ENCODE measurements at places on chromosomes 6 and 20.

- no peak for DNase-seq
Measured at GRCh38 chr6:100614386-100614785, 149.7 kb upstream of the SIM1 start.

- no peak for DNase-seq
Measured at GRCh38 chr6:124829822-124830221, 132.4 kb upstream of the RNF217 start.

DNA sequence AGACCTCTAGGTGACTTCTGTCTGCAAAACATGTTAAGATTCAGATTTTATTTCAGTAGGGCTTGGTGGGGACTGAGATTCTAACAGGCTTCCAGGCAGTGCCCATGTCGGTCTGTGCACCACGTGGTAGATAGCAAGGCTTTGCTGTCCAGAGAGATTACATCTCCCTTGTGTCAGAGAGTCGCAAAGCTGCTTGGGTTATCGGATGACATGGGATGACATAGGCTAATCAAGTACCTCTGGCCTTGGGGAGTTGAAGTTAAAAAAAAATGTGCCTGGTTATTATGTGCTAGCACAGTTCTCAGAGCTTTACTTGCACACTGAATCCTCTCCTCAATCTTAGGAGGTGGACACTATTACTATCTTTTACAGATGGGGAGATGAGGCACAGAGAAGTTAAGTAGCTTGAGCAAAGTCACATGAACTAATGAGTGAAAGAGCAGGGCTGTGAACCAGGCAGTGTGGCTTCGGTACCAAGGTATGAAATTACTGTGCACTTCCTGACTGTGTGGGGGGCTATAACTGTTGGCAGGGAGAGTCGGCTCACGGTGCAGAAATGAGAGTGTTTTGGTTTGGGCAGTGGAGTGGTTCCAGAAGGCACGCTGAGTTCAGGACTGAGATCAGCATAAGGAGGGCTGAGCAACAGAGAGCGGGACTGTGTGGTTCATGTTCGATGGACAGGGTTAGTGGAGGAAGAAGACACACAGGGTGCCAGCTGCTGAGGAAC is 41.1 kb downstream of the FARS2 start:
- peak; percentile 45 for DNase-seq

- DNase-seq, result no peak
Measured at GRCh38 chr6:126963077-126963809, 155.2 kb upstream of the RSPO3 start.

DNA sequence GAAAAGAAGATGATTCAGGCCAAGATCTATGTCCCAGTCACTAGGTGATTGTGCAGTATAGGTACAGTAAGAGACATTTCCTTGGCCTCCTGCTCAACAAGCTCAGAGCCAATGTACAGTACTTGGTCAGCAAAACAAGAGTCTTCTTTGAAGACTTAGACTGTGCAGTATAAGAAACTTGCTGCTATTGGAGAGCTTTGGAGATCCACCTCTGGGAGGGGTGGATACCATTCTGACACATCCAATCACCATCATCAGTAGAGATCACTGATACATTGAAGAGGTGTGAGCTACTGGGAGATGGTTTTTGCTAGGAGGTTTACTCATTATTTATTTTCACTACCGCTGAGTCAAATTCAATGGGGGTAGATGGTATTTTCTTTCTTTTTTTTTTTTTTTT is 77.5 kb downstream of the UST start:
- DNase-seq, result no peak

DNA sequence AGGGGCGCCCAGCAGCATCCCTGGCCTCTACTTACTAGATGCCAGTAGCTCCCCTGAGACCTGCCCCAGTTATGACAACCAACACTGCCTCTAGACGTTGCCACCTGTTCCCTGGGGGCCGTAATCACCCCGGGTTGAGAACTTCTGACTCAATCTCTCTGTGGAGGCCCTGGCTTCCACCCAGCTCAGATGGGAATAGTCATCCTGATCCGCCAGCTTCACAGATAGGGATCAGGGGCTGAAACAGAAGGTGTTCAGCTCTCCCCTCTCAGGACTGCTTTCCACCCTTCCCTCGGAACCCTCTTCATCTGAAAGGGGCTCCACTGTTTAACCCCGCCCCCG is 3.3 kb downstream of the CAPN11 start:
- no peak for DNase-seq

GRCh38 chr6:137967689-137968454 is 100.8 kb downstream of the TNFAIP3 start:
- DNase-seq, result no peak

GRCh38 chr6:70380252-70380651 is 33.1 kb upstream of the FAM135A start:
- no peak for DNase-seq

DNA sequence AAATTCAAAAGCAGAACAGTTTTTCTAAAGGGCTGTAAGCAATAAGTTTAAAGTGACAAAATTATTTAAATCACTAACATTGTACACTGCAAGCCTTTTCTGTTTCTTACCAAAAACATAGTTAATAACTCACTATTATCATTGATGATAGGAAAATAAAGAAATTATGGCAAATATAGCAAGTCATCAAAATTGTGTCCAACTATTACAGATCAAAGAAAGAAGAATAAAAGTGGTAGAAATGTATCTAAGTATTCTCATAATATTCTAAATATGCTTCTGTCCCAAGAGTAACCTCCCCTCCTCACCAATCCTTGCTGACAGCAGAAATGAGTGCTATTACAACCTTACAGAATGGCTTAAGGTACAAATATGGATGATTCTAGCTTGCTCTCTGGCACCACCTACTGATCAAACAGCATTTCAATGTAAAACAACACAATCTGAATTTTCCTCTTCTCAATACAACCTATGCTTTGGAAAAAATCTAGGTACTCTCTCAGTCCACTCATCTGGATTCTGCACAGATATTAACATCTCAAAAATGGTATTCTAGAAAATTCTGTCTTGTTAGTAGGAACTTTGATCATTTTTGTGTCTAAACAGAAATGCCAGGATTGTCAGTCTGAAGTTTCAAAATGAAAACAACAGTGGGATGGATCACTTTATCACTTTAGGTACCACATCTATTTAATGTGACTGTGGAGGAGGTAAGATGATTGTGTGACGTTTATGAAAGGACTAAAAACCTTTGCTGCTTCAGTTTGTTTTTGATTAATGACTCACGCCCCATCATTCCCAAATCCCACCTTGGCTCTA is 40.9 kb downstream of the ZFP64 start:
- DNase-seq, result peak; percentile 21

DNA sequence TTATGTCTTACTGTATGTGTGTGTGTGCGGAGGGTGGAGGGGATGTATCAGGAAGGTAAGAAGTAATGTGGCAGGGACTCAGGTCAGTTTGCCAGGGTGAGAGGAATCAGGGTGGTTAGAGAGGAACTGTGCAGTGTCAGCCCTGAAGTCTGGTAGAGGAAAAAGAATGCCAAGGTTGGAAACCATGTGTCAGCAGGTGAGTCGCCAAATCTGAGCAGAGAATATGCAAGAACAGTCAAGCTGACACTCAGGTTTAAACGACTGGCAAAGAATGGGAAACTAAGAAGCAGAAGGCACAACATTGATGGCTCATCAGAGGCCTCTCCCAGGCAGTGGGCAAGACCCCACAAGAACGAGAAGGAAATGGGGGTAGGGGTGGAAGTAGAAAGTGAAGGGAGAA is 107.5 kb upstream of the TBX18 start:
- no peak for DNase-seq

- DNase-seq, result no peak
Measured at GRCh38 chr6:150548330-150548729, 51.4 kb upstream of the PLEKHG1 start.

- DNase-seq, result no peak
Measured at GRCh38 chr6:159966981-159967380, 1.9 kb upstream of the IGF2R start.

GRCh38 chr20:10268636-10269035 is 50.0 kb downstream of the SNAP25 start:
- no peak for DNase-seq

- DNase-seq, result no peak
Measured at GRCh38 chr6:149342525-149342924, 25.0 kb downstream of the TAB2 start.

GRCh38 chr6:132405143-132405915 is 4.1 kb upstream of the MOXD1 start:
- DNase-seq, result no peak

GRCh38 chr6:1574890-1575209 is 34.9 kb upstream of the FOXC1 start:
- no peak for DNase-seq

GRCh38 chr6:128350416-128351254 is 169.8 kb downstream of the PTPRK start:
- DNase-seq, result no peak

DNA sequence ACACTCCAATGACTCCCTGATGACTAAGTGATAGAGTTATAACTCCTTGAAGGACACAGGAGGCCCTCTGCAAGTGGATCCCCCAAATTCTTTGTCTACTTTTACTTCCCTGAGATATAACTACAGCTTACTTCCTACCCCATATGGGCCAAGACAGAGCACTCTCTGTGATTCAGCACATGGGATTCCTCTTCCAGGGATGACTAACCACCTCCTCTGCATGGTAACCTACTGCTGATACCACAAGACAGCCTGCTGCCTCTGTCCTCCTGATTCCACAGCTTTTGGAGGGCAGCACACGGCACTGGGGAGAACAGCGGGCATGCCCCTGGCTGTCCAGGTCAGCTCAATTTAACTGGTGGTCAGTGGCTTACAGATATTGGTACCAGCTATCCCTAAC is 675.7 kb upstream of the AGPAT4 start:
- no peak for DNase-seq

DNA sequence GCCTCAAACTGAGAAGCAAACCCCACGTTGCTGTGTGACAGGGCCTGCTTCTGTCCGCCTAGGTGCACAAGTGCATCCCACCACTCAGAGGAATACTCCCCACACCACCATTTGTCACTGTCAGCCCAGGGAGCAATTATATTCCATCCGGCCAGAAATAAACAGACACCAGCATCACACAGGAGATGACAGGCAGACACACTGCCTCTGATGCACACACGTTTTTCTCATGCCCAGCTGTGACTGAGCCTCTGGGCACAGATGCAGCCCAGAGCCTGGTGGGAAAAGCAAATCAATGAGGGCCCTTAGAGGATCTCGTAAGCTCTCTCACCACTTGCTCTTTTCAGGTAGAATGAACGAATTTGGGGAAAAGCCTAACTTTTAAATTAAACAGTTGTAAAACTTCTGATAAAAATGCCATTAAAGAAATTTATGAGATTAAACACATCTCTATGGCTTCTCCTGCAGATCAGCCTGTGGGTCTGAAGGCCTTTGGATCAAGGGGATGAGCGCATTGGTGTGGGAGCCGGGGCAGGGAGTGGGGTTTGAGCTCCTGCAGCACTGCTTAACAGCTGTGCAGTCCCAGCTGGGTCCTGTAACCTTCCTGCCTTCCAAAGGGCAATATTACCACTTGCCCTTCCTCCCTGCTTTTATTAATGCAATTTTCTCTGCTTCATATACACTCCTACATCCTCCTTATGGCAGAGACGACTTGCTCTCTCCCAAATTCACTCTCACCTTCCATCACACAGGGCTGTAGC is 624.3 kb downstream of the PTPRT start:
- no peak for DNase-seq

DNA sequence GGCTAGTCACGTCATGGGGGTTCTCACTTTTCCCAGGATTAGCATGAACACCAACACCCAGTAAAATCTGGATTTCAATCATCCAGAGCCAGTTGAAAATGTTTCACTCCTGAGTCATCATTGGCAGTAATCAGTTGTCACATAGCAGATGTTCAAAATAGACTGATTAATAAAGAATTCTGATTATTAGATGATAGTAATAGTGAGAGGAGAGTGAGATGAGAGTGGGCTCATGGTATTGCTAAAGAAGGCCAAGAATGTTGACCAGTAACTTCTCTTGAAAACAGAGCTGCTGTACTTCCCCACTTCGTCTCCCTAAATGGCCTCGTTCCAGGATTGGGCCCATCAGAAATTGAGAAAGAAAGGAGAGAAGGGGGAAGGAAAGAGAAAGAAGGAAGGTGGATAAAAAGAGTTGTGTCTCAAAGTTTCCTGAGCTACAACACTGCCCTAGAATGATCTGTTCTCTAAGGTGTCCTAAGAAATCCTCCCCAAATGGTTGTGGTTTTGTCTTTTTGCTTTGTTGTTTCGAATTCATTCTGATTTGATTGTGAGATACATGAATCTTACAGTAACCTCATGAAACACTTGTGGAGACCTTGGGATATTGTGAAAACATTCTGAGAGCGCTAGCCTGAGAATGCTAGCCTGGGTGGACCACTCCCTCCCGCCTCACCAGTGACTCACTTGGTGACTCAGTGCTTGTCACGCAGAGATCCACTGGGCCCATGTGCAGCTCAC is 502.2 kb upstream of the JARID2 start:
- DNase-seq, result peak; percentile 84

DNA sequence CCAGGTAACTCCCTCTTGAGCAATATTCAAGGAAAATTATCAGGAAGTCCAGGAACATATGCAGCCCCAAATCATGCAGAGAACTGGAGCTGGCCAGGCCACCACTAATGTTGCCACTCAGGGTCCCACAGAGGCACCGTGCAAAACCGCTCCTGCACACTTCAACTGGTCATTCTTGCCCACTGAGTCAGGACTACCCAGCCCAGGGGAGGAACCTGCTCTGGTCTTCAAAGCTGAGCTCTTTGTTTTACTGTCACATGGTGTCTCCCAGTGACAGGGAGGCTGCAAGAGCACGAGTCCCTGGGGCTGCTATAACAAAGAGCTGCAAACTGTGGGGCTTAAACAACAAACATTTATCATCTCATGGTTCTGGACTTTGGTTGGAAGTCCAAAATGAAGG is 336.0 kb upstream of the PRDM1 start:
- DNase-seq, result no peak
